CD4-positive, alpha-beta T cell treated with Interleukin-17A for 4 hours (primary cell): ENCODE measurements at places on chromosomes 12 and 14.

- no peak for DNase-seq
These were observed 50.2 kb downstream of the C14orf132 start for GRCh38 chr14:96089401-96089800.

DNA sequence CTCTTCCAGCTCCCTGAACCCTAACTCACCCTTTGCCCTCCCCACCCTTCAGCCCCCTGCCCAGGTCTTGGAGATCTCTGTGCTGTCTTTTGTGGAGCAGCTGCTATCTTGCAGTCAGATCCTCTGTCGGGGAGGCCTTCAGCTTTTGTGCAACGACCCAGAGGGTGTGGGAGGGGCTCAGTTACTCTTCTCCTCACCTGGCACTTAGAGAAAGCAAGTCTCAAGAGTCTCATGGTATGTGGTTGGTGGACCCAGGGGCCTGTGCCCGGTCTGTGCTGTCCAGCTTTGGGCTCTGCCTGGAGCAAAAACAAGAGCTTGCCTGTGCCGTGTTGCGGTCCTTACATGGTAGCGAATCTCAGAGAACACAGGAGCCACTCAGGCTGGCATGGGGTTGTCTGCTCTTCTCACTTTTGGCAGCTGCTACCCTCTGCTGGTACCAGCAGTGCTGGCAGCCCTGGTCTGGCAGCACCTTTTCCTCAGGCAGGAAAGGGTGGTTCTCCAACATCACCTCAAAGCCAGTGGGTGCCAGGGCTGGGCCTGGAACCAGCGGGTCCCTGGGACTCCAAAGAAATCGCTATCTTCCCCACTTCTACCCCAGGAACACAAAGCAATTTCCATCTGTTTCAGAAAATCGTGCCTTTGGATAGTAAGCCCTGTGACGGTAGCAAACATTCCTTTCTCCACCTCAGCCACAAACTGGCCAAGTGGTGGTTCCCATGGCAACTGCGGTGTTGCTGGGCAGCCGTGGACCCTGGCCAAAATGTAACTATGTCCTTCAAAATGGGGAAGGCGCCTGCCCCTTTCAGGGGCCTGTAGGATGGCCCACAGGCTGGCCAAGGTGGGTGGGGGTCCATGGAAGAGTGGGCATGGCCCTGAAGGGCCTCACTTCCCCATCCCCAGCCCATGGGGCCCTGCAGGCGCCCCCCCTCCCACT is 90.0 kb downstream of the RIN3 start:
- DNase-seq = peak; percentile 76

DNA sequence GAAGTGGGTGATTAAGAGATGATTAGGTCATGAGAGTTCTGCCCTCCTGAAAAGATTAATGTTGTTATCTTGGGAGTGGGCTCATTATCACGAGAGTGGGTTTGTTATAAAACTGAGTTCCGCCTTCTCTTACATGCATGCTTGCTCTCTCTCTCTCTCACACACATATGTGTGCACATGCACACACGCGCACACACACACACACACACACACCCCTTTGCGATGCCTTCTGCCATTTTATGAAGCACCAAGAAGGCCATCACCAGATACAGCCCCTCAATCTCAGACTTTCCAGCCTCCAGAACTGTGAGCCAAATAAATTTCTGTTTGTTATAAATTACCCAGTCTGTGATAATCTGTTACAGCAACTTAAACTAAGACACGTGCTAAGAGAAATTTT is 5.7 kb upstream of the SLC41A2 start:
- DNase-seq = no peak

DNA sequence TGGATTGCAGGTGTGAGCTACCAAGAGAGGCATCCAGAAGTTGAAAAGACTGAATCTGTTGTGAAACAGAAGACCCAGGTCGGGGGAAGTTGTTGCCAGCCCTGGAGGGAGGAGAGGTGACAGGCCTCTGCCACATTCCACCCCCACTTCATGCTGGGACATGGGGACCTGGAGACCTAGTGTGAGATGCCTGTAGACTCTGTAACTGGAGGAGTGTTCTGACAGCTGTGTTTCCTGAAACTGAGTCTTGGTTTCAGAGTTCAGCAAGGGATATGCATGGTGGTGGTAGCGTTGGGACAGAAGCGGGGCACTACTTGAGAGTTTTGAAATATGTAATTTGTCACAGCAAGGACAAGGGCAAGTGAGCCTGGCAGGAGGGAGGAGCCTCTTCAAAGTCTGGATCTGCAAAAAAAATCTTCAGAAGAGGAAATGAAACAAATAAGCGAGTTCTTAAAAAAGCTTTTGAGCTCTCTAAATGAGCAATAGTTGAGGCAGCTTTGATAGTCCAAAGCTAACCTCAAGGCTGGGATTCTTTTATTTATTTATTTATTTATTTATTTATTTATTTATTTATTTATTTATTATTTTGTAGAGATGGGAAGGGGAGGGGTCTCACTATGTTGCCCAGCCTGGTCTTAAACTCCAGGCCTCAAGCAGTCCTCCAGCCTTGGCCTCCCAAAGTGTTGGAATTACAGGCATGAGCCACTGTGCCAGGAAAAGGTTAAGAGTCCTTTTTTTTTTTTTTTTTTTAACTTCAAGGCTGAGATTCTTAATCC is 58.9 kb upstream of the EEA1 start:
- peak; percentile 19 for DNase-seq
